ENCODE measurements at places on chromosomes 4 and X. TPM values are rescaled to one million over a fixed set of nuclear protein-coding genes. Genes with fewer than 3 reads are reported as not detected.

The HGFAC gene
- 0.80 TPM for total RNA-seq

DNA sequence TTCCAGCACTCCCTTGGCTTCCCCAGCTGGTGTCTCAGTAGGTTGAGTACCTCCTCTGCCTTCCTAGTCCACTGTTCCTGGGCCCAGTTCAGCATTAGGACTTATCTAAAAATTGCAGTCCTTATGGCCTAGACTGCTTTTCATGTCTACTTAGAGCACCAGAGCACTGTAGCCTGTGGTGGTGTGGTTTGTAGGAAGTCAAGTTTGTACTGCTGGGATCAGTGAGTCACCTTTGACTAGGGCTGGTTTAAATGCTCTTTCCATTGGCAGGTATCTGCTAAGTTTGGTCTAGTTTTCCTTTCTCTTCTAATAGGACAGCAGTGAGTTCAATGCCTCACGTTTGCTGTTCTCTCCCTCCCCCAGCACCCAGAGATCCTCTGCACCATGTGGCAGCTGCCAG, 233.6 kb upstream of the WDFY3 start:
- no peaks in the 10 kb centered on the region for H3K27me3 ChIP-seq
- no peaks in the 10 kb centered on the region for H3K4me1 ChIP-seq
- no peak for DNase-seq

DNA sequence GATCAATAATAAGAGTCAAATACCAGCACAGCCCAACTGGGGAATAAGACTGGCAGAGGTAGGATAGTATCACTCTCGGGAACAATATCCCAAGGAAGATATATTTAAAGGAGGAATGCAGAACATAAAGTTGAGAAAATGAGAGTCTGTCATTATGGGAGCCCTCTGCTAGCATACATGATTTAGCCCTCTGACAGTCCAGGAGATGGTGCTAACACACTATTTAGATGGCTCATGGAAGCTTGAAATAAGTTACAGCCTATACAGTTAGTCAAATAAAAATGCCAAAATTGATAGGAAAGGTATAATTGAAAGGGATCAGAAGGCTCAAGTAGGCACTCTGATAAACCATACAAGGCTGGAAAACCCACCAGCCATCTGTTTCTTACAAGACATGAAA, 201.0 kb upstream of the NEIL3 start:
- peak; percentile 21 for DNase-seq
- no peak overlapping the region for H3K27ac ChIP-seq
- H3K27me3 ChIP-seq: no peaks in the 10 kb centered on the region
- H3K4me3 ChIP-seq: no peak overlapping the region
- H3K36me3 ChIP-seq: no peaks in the 10 kb centered on the region
- H3K4me1 ChIP-seq: no peaks in the 10 kb centered on the region

The AKAP14 gene
- total RNA-seq: not detected

GRCh38 chr4:27662426-27662825, 801.8 kb downstream of the STIM2 start:
- no peaks in the 10 kb centered on the region for H3K27me3 ChIP-seq
- H3K4me1 ChIP-seq: no peaks in the 10 kb centered on the region
- H3K4me3 ChIP-seq: no peak overlapping the region
- no peak for DNase-seq
- no peak overlapping the region for H3K27ac ChIP-seq
- no peaks in the 10 kb centered on the region for H3K36me3 ChIP-seq

GRCh38 chr4:47270201-47270888, 193.2 kb downstream of the COMMD8 start:
- no peaks in the 10 kb centered on the region for H3K27me3 ChIP-seq
- no peak overlapping the region for H3K4me3 ChIP-seq
- no peak overlapping the region for H3K27ac ChIP-seq
- no peaks in the 10 kb centered on the region for H3K36me3 ChIP-seq
- DNase-seq: no peak

DNA sequence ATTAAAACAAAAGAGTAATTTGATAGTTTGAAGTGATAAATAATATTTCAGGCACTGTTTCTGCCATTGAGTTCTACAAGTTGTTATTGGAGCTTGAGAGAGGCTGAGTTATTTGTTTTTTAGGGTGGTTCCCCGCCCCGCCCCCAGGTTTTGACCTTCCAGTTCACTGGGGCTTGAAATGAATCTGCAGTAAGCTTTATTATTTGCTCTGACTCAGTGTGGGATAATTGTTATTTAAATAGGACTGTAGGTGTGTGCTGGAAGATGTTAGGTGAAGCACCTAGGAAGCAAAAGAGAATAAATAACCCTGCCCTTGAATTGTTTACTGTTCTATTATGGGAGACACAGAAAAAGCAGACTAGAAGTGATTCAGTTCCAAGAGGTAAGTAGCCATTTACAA, 81.2 kb upstream of the KCNIP4 start:
- H3K36me3 ChIP-seq: no peaks in the 10 kb centered on the region
- no peak overlapping the region for H3K27ac ChIP-seq
- no peak overlapping the region for H3K4me3 ChIP-seq
- no peaks in the 10 kb centered on the region for H3K27me3 ChIP-seq

DNA sequence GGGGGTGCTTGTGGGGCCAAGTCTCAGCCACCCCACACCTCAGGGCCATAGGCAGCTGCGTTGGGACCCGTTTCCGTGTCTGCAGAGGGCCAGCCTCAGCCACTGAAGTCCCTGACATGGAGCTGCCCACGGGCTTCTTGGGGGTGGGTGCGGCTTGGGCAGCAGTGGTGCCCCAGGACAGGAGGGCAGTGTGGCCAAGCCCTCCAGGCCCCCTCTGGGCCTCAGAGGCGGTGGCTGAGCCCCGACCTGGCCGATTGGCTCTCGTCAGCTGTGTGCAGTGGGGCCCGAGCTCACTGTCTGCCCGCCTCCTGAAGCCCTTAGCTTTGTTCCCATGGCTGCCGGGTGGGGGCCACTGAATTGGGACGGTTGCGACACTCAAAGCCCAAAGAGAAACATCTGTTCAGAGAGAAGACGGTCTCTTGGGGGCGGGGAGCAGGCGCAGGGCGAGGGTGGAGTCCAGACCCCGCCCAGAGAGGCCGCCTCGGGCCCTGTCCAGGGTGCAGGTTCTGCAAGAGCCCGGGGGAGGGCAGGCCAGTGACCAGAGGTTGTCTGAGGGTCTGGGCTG, 9.1 kb downstream of the FGFR3 start:
- H3K4me1 ChIP-seq: peaks cover 7% of the 10 kb centered on the region
- no peaks in the 10 kb centered on the region for H3K36me3 ChIP-seq
- no peak overlapping the region for H3K27ac ChIP-seq
- H3K27me3 ChIP-seq: peaks cover 5% of the 10 kb centered on the region
- no peak overlapping the region for H3K4me3 ChIP-seq

- no peaks in the 10 kb centered on the region for H3K36me3 ChIP-seq
- H3K27me3 ChIP-seq: no peaks in the 10 kb centered on the region
- DNase-seq: no peak
These were observed 116.1 kb downstream of the PCDH7 start for GRCh38 chr4:30836231-30836630.

The PCDH11X gene
- total RNA-seq: 0.80 TPM

DNA sequence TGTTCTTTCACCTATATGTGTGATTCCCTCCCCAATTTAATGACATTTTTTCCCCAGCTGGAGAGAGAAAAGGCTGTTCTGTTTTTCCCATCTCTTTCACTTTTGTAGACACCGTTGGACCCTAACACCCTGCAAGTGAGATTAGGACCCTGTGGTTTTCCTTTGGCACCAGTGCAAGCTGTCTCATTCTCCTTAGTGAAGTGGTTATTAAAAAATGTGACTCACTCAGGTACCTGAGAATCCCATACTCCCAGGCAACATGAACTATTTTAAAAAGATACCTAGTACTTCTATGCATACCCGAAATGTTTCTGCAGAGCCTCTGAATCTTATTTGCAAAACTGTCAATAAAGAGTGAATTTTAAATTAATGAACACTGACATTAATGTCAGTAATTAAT, 175.7 kb upstream of the TBC1D9 start:
- H3K4me1 ChIP-seq: peaks cover 11% of the 10 kb centered on the region
- DNase-seq: no peak

GRCh38 chr4:58636381-58636780, 1526.2 kb upstream of the IGFBP7 start:
- DNase-seq: no peak
- H3K27me3 ChIP-seq: no peaks in the 10 kb centered on the region
- no peaks in the 10 kb centered on the region for H3K36me3 ChIP-seq
- H3K4me1 ChIP-seq: no peaks in the 10 kb centered on the region
- no peak overlapping the region for H3K4me3 ChIP-seq

The ADAMTS3 gene
- total RNA-seq: 4.5 TPM

GRCh38 chr4:25658357-25658771, 2.7 kb downstream of the SLC34A2 start:
- no peak overlapping the region for H3K4me3 ChIP-seq
- H3K27me3 ChIP-seq: peaks cover 36% of the 10 kb centered on the region
- DNase-seq: no peak
- peaks cover 9% of the 10 kb centered on the region for H3K4me1 ChIP-seq

DNA sequence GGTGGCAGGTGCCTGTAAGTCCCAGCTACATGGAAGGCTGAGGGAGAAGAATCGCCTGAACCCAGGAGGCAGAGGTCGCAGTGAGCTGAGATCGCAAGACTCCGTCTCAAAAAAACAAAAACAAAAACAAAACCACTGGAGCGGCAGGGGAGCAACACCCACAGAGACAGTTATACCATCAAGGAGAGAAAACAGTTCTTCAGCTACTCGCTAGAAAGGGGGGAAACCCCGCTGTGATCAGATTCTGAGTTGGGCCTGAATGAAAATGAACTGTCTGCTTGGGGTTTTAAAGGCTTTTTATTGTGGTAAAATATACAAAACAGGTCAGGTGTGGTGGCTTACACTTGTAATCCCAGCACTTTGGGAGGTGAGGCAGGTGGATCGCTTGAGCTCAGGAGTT, 16.8 kb upstream of the IRAK1 start:
- DNase-seq: no peak
- no peak overlapping the region for H3K4me3 ChIP-seq
- H3K27me3 ChIP-seq: peaks cover 51% of the 10 kb centered on the region
- H3K36me3 ChIP-seq: peaks cover 20% of the 10 kb centered on the region

The CXorf49 gene
- not detected for total RNA-seq

GRCh38 chr4:64230709-64231310, 178.4 kb downstream of the TECRL start:
- H3K36me3 ChIP-seq: no peaks in the 10 kb centered on the region
- H3K27me3 ChIP-seq: no peaks in the 10 kb centered on the region
- H3K4me3 ChIP-seq: no peak overlapping the region
- no peak for DNase-seq
- no peaks in the 10 kb centered on the region for H3K4me1 ChIP-seq

GRCh38 chr4:15652191-15652590, 3.0 kb downstream of the FBXL5 start:
- H3K27ac ChIP-seq: peak overlapping the region; percentile 0
- DNase-seq: peak; percentile 20
- peaks cover 8% of the 10 kb centered on the region for H3K4me1 ChIP-seq
- H3K4me3 ChIP-seq: no peak overlapping the region
- H3K27me3 ChIP-seq: no peaks in the 10 kb centered on the region

GRCh38 chr4:130395871-130396270, 1299.9 kb downstream of the C4orf33 start:
- H3K4me3 ChIP-seq: no peak overlapping the region
- DNase-seq: peak; percentile 15
- H3K27ac ChIP-seq: no peak overlapping the region
- no peaks in the 10 kb centered on the region for H3K4me1 ChIP-seq

The HELT gene
- total RNA-seq: not detected

The PAGE5 gene
- not detected for total RNA-seq

DNA sequence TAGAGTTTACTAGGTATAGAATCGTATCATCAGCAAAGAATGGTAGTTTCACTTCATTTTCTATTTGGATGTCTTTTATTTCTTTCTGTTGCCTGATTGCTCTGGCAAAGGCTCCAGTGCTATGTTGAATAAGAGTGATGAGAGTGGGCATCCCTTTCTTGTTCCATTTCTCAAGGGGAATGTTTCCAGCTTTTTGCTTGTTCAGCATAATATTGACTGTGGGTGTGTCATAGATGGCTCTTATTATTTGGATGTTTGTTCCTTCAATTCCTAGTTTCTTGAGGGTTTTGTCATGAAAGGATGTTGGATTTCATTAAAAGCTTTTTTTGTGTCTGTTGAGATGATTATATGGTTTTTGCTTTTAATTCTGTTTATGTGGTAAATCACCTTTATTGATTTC, 1114.5 kb downstream of the RAPGEF2 start:
- H3K27ac ChIP-seq: no peak overlapping the region
- no peak overlapping the region for H3K4me3 ChIP-seq
- no peaks in the 10 kb centered on the region for H3K27me3 ChIP-seq
- no peak for DNase-seq
- no peaks in the 10 kb centered on the region for H3K36me3 ChIP-seq
- no peaks in the 10 kb centered on the region for H3K4me1 ChIP-seq

GRCh38 chr4:118936406-118936805, 47.8 kb downstream of the SYNPO2 start:
- H3K27me3 ChIP-seq: no peaks in the 10 kb centered on the region
- no peaks in the 10 kb centered on the region for H3K4me1 ChIP-seq
- H3K36me3 ChIP-seq: no peaks in the 10 kb centered on the region
- DNase-seq: no peak
- H3K27ac ChIP-seq: no peak overlapping the region

GRCh38 chr4:26361297-26361696, 40.5 kb downstream of the RBPJ start:
- H3K4me3 ChIP-seq: no peak overlapping the region
- no peaks in the 10 kb centered on the region for H3K36me3 ChIP-seq
- no peaks in the 10 kb centered on the region for H3K4me1 ChIP-seq
- H3K27ac ChIP-seq: no peak overlapping the region
- no peak for DNase-seq
- H3K27me3 ChIP-seq: no peaks in the 10 kb centered on the region

The ETNPPL gene
- total RNA-seq: not detected

- no peak overlapping the region for H3K27ac ChIP-seq
- no peak overlapping the region for H3K4me3 ChIP-seq
- peaks cover 21% of the 10 kb centered on the region for H3K27me3 ChIP-seq
- no peaks in the 10 kb centered on the region for H3K36me3 ChIP-seq
These were observed 6.8 kb downstream of the LHFPL1 start for GRCh38 chrX:112672788-112673560.

- peak overlapping the region; percentile 34 for H3K4me3 ChIP-seq
- no peaks in the 10 kb centered on the region for H3K36me3 ChIP-seq
- H3K4me1 ChIP-seq: peaks cover 21% of the 10 kb centered on the region
- no peak overlapping the region for H3K27ac ChIP-seq
- DNase-seq: peak; percentile 77
These were observed 104.9 kb downstream of the FAM53A start for GRCh38 chr4:1579001-1579900.

The SLC6A8 gene
- 14.6 TPM for total RNA-seq

All from muscle of leg (tissue), 16 donors.